ENCODE measurements at places on chromosomes 11 and 22.
A peak's percentile ranks its signal among the peaks of the same experiment; 100 is the strongest.

GRCh38 chr22:39994566-39995392 is at the start of gene FAM83F:
Gene FAM83F, plus strand, starts transcription at chr22:39994954. Its CDS starts 89 bp downstream, at chr22:39995043.
- DNase-seq, result no peak

GRCh38 chr11:2095542-2095941 is 43.6 kb downstream of the IGF2 start:
- DNase-seq, result no peak

DNA sequence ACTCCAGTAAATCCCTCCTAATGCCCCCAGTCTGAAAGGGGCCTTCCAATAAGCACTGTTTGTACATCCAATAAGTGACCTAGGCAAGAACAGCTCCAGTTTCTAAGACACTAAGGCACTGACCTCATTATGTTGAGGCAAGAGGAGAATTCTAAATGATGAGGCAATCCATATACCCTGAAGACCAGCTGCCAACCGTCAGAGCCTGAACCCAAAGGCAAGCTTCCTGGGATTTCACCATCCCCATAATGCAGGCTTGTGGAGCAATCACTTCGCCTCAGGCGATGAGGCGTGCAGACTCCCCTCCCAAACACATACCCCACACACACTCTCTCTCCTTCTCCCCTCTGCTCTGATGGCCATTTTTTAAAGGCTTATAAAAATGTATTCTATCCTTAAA is 49.5 kb downstream of the LGR4 start:
- no peak for DNase-seq

DNA sequence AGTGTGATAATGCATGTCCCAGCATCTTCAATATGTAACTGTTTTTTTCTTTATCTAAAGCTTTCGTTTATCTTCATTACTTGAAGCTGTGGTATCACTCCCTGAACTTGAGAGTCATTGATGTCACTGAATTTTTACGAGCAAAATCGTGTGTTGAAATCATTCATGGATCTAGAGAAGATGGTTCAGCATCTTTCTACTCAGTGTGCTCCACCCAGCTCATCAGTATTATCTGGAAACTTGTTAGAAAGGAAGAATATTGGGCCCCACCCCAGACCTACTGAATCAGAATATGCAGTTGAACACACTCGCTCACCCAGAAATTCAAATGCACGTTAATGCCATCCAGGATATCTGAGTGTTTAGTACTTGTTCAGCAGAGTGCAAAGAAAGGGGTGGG is 8.3 kb downstream of the CDON start:
- DNase-seq, result no peak

DNA sequence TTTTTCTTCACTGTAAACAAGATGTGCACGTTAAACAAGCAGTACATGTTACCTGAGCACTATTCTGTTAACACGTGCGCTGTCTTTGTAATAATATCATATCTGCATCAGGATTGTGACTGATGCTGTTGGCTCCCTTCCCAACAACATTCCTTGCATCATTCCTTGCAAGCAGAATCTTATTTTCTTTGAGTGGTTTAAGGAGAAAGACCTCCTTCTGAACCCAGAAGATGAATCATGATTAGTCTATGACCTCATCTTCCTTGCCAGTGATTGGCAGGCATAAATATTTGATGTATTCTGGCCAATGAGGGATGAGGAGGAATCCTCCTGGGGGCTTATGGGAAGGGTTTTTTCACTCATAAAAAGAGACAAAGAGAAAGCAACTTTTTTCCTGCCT is 46.2 kb downstream of the C11orf71 start:
- DNase-seq, result no peak

- DNase-seq, result no peak
Measured at GRCh38 chr22:28246397-28246796, 327.3 kb upstream of the PITPNB start.

DNA sequence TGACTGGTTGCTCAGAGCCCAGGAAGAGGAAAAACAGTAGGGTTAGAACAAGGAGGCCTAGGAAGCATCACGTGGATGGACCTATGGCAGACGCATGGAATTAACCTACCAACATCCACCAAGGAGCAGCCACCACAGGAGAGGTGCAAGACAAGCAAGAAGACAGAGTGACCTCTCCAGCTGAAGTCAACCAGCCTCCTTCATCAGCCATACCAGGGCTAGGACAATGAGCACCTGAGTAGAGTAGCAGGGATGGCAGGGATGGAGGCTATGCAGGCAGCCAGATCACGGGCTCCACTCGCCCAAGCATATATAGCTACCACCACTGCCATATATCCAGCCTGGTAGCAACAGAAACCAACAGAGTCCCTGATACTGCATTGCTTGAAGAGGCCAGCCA is 202.1 kb upstream of the B3GAT1 start:
- no peak for DNase-seq

DNA sequence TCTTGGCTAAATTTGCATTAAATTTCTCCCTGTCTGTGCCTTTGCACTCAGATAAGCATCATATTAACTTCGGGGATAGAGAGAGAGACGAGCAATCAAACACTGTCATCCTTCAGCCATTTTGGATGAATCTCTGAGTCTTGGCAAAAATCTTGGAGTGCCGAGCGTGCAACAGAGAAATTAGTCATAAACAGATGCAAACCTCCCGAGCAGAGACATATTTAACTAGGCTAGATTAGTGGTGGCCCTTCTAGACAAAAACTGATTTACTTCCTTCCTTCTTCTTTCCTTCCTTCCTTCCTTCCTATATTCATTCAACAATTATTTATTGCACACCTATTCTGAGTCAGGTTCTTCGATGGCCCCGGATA is 114.4 kb upstream of the BLID start:
- no peak for DNase-seq

GRCh38 chr11:30312243-30312642 is 10.7 kb upstream of the ARL14EP start:
- no peak for DNase-seq

- no peak for DNase-seq
Measured at GRCh38 chr11:93512073-93512475, 31.1 kb downstream of the SMCO4 start.

DNA sequence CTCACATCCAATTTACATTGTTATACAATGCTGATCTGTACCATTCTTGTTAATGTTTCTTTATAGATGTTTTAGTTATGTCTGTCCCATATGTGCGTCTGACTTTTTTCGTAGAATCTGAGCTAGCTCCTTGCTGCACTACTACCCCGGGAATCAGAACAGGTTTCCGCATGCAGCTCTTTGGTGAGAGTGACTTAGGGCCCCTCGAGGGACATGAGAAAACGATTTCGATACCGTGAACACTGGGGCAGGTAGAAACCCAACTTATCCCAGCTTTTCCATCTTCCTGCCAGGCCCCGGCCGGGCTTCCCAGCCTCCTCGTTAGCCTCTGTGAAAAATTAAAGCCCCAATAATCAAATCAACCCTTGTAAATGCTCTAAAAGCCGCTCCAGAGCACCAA is 23.4 kb upstream of the PKNOX2 start:
- no peak for DNase-seq

- DNase-seq, result peak; percentile 35
Measured at GRCh38 chr22:37300551-37301017, 18.3 kb downstream of the CYTH4 start.

DNA sequence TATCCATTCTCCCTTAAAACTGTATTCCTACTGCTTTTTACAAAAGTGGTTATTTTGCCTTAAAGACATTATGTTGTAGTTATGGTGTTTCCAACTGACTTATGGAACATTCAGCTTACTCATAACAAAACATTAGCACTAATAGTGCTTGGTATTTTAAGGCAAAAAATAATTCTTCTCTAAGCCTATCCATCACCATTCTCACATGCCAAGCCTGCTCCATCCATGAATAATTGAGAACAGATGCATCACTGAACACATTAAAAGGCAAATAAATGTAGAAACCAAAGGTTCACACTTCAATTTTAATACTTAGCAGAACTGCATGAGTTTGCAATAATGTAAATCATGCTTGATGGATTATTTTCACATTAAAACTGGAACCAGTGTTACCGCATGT is 42.3 kb upstream of the DDI1 start:
- no peak for DNase-seq

- DNase-seq, result no peak
Measured at GRCh38 chr11:132734217-132734616, 798.1 kb downstream of the OPCML start.

- no peak for DNase-seq
Measured at GRCh38 chr11:3894128-3894731, 38.8 kb downstream of the STIM1 start.

- no peak for DNase-seq
Measured at GRCh38 chr11:104254347-104254746, 90.4 kb upstream of the PDGFD start.

DNA sequence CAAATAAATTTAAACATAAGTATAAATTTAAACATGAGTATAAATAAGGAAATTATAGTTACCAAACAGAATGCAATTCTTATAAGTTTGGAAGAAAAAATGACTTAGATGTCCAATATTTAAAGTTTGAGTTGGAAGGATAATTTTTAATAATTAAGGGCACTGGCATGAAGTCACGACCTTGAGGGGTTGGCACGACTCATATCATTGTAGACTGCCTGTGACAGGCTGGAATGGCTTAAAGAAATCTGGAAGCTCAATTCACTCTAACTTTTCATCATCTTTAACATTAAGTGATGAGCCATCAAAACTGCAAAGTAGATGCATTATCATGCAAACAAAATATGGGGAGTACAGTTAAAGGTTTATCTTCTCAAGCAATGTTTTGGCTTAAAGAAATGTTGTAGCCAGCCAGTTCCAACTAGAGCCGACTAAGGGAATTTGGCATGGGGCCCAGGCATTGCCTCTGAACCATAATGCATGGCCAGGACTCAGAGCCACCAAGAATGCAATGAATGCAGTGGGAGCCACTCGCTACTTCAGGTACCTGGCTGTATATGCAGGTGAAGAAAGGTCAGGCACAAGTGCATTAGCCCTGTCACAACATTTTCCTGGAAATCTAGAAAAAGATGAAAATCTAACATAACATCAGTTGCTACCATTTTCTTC is 33.4 kb downstream of the PGR start:
- no peak for DNase-seq

GRCh38 chr22:37044634-37045625 is 6.6 kb upstream of the KCTD17 start:
- DNase-seq, result no peak

DNA sequence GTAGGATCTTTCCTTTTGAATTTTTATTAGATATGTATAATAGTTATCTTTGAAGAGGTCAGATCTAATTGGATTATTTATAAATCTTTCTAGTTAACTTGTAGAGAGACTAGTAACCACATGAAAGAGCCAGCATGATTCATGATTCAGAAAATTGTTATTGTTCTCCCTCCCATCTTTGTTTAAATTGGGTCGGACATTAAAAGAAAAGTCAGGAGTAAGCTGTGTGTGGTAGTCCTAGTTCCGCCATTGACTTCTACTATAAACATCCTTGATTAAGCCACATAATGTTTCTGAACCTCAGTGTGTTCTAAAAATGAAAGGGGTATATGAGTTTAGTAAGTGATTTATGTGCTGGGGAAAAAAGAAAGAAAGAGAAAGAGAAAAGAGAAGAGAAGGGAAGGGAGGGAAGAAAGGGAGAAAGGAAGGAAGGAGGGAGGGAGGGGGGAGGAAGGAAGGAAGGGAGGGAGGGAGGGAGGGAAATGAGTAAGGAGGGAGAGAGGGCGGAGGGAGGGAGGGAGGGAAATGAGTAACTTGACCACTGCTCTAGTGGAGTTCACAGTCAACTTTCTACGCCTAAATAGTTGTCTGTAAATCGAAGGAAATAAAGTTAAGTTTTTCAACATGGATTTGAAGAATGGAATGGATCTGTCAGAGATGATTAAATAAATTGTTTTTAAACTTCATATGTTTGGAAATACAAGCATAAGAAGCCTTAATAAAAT is 32.9 kb downstream of the SIK2 start:
- DNase-seq, result no peak

GRCh38 chr11:45146072-45147016 is at the start of gene PRDM11:
Gene PRDM11, plus strand, starts transcription at chr11:45146639. Its CDS starts 35,128 bp downstream, at chr11:45181767.
- DNase-seq, result no peak

DNA sequence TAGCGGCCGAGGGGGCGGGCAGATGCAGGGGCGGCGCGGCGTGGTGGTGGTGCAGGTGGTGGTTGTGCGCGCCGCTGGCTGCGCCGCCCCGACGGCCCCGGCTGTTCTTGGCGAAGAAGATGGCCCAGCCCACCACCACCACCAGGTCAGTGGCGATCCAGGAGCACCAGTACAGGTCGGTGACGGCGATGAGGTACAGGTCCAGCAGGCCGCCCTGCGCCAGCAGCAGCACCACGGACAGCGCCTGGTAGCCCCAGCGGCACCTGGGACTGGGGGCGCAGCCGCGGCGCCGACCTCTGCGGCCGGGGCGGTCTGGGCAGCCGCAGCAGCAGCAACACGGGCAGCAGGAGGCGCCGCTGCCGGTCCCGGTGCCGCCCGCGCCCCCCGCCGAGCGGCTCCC is 879 bp downstream of the TMEM121B start:
- DNase-seq, result peak; percentile 51

DNA sequence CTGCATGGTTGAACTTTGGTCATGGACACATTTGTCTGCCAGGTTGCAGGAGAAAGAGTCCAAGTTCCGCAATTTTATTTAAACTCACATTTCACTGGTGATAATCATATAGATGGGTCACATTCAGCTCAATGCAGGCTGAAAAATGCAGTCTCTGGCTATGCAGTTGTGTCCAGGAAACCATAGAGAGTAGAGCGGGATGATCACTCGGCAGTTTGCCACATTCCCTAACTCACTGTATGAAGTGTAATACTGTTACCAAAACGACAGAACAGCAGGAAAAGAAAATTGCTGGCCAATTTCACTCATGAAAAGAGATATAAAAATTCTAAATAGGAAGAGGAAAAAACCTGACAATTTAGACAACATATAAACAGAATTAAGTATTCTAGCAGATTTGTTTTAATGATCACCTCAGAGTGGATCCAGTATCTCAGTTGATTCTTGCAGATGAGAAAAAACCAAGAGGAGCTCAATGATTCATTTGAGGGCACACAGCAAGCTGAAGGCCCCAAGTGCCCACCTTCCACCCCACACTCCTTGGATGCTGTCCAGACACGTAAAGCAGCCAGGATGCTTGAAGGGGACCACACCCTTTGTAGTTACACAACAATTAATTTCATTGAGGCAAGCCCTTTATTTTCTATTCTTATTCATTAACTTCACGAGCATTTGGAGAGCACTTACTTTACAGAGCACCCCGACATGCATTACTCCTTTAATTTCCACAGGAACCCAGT is 422.3 kb downstream of the SOX6 start:
- DNase-seq, result no peak

- DNase-seq, result no peak
Measured at GRCh38 chr11:36148701-36149100, 140.5 kb downstream of the COMMD9 start.

GRCh38 chr11:827146-827896 is 398 bp upstream of the CRACR2B start:
- DNase-seq, result no peak

Measured in T-helper 2 cell (primary cell).